ENCODE measurements at places on chromosomes 2 and 18.

GRCh38 chr2:160227293-160227915, 27.3 kb upstream of the ITGB6 start:
- DNase-seq, result no peak

GRCh38 chr2:186274936-186275575, 211.0 kb upstream of the ZC3H15 start:
- DNase-seq, result no peak

DNA sequence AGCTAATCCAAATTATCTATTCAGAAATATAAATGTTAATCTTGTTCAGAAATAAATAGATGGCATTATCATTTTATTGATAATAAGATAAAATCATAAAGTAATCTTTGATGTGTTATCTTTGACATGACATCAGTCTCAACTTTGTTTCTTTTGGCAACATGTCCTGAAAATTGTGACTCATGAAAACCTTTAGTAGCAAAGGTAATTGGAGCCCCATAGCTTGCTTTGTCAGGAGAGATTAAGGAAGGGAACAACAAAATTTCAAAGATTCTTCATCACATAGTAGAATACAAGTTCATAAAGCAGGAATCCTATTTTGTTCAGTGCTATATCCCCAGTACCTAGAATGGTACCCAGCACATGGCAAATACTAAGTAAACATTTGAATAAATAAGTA, 165.4 kb downstream of the KCNE4 start:
- no peak for DNase-seq

DNA sequence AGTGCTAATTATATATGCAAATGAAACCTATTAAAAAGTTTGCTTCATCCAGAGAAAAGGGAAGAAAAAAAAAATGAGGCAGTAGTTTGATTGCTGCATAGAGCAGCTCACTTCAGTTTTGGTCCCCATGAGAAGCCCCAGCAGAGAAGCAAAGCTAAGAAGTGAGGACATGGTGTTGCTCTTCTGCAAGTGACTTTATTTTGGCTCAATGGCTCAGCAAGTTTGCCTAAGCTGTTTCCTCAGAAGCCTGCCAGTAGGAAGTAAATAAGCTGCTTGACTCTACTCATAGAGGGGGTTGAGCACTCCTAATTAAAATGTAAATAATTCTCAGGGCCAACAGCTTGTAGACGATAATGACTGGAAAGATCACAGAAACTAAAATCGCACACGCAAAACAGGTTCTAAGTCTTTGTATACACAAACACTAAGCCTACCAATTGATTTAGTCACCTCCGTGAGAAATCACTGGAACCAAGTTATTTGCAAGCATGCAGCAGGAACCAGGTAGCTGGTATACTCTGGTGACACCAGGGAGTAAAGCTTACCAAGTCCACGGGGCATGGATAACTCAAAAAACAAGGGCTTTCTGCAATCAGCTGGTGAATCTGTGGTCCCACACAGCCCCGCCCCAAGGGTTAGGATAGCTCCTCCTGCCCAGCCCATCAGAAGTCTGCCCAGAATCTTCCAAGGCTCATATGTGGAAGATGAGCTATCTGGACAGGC, 39.7 kb upstream of the NABP1 start:
- DNase-seq, result no peak

DNA sequence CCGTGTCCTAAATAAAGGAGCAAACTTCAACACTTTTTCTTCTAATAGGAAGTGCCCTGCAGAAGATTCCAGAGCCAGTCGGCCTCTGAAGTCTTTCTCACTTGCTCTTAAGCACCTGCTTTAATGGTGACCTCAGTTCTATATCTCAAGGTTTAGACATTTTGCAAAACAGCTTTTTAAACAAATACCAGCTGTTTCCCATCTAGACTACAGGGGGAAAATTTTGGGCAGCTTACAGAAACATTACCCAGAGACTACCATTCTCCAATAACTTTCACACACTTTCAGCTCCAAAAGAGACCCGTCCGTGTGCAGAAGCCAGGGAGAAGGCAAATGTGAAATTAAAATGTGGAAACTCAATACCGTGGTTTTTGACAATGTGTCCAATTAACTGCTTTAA, 285.3 kb upstream of the CCDC68 start:
- DNase-seq, result no peak

GRCh38 chr18:79434607-79435401, 39.1 kb downstream of the NFATC1 start:
- DNase-seq, result peak; percentile 65

- DNase-seq, result peak; percentile 37
These were observed 152.6 kb downstream of the RTN4 start for GRCh38 chr2:54897420-54898310.

GRCh38 chr2:196361606-196362326, 190.4 kb upstream of the STK17B start:
- DNase-seq, result no peak

DNA sequence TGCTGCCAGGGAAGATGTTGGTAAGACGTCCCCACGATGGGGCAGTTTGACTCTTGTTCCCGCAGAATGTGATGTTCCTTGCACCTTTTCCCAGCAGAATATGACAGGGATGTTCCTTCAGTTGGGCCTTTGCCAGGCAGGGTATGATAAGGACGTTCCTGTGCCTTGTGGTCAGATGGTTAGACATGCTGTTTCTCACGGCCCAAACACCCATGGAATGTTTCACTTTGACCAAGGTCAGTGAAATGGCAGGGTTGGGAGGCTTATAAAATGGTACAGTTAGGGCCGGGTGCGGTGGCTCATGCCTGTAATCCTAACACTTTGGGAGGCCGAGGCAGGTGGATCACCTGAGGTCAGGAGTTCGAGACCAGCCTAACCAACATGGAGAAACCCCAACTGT, 40.3 kb upstream of the YPEL5 start:
- DNase-seq, result no peak

DNA sequence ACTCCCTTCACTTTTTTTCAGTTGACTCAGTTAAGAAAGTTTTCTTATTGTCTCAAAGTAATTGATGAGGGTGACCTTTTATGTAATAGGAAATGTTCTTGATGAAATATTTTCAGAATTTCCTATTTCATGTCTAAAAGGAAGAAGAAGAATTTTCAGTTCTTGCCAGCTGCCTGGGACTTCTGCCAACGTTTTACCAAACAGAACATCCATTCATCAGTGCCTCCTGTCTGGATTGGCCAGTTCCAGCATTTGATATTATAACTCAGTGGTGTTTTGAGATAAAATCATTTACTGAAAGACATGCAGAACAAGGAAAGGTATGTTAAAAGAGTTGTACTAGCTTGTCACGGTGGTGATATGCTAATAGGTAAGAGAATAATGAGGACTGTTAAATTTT, 104.7 kb upstream of the MYO3B start:
- DNase-seq, result no peak

GRCh38 chr2:238274152-238274865, 14.1 kb downstream of the PER2 start:
- DNase-seq, result no peak

DNA sequence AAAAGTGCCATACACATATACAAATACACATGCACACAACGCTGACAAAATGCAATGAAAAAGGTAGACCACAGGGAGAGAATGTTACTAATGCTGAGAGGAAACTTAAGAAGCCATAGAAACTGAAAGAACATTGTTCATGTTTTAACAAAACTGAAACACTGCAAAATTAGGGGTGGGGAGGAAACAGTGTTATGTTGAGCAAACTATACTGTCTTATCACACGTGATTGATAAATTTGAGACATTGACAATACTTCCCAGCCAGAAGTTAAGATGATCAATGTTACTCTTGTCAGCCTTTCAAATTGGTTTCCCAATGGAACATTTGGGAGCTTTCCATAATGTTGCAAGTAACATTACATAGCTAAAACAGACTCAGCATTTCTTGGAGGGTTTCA, 165.5 kb downstream of the L3MBTL4 start:
- no peak for DNase-seq

- DNase-seq, result no peak
These were observed 22.9 kb upstream of the TMEM87B start for GRCh38 chr2:112032224-112032586.

DNA sequence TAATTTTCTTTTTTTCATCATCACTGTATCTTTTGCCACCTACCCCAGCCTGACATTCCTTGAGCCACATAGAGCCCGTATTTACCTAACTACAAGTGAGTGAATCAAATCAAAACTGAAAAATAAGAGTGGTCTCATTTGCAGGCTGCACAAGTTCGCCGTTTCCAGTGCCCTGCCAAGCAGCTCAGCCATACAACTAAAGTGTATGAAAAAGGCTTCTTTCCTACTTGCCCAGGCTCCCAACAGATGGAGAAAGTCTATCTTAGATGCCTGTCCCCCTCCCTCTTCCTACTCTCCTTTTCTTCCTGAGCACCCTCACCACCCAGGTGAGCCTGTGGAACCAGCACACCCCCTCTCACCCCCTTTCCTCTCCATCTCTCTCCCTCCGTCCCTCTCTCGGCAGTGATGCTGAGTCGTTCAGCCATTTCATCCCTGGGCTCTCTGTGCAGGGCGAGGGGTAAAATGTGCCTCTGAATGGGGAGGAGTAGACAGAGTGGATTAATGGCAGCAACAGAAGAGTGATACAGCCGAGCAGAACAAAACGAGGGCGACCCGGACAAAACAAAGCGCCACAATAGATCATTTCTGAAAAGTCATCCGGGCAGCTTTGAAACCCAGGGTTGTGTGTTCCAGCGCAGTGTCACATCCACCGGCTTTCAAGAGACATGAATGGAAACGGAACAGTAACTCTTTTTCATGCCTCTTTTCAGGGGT, 65.0 kb upstream of the POU3F3 start:
- DNase-seq, result no peak

- no peak for DNase-seq
These were observed 35.8 kb upstream of the METTL21A start for GRCh38 chr2:207660994-207661393.

- no peak for DNase-seq
These were observed 102.4 kb upstream of the MGAT4A start for GRCh38 chr2:98833172-98833916.

DNA sequence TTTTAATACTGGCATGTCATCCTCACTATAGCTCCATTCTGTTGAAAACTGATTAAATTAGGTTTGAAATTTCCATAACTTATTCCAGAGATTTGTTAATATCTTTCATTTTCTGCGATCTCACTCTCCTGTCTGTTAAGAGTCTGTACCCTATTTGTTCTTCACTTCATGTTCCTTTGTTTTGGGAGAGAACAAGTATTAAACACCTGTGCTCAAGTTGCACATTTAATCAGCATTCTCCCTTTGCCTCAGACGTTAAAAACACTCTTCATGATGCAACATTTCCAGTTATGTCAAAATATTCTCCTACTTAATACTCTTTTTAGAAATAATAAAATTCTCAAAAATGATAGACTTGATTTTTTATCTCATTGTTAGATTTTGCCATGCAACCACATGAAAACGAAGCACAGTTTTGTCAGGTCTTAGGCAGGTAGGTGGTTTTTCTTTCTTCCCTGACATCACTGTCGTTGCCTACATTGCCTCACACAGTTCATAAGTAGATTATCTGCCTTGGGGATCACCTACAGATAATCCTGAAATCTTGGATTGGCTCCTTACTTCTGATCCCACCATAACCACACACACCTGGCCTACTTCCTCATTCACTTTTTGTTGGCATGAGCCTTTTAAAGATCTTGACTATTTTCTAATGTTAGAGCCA, 109.9 kb downstream of the GAREM1 start:
- DNase-seq, result no peak

DNA sequence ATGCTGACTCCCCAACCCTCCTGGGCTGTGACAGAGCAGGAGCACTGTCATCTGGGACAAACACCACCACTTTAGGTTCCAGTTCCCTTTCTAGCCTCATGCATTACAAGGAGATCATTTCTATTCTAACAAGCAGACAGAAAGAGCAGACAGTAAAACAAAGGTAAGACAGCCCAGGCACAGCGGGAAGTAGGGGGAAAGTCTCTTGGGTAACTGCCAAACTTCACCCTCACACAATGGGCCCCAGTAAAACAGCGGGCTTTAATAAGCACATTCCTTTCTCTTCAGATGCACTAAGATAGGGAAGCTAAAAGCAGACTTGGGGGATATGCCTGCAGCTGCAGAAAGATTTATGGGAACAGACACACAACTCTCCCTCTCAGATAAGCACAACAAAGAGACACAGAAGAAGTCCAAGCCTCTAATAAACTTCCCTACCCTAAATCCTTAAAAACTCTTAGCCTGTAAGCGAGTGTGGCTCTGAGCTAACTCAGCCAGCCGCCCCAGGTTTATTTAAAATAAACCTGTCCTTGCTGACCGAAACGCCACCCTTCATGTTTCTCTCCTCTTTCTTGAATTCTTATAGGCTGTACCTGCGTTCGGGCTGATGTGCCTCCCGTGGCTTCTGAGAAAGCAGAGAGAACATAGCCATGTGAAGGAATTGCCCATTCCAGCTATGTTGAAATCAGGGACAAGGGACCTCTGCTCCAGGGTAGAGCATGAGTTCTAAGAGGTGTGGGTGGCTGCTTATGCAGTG, 726.8 kb upstream of the DDX18 start:
- DNase-seq, result no peak

GRCh38 chr18:36185157-36185556, 2.1 kb upstream of the MOCOS start:
- DNase-seq, result no peak
